Stimulated activated CD8-positive, alpha-beta memory T cell treated with anti-CD3 and anti-CD28 coated beads, Interleukin-2, amount 100 ng/mL, for 1 hour (primary cell): ENCODE measurements at places on chromosomes 16 and 17.

GRCh38 chr16:86608301-86608747, 30.0 kb downstream of the FOXL1 start:
- no peak for DNase-seq

GRCh38 chr17:5473906-5474305, 5.1 kb upstream of the DHX33 start:
- DNase-seq: no peak

DNA sequence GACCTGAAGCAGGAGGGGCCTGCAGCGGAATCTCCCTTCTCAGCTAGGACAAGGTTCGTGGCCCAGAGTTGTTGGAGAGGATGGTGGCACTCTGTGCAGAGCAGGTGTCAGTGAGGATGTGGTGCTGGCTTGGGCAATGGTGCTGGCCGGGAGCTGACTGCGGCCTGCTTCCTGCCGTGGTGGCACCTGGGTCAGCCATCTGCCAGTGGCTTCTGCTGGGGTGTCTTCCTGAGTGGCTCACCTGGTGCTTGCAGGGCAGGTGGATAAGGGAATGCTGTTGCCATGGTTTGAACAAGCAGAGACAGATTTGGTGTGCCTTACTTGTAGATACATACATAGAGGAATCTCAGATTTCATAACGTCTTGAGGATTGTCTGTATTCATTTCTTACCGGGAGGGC, 69.6 kb downstream of the SEC14L1 start:
- DNase-seq: no peak

DNA sequence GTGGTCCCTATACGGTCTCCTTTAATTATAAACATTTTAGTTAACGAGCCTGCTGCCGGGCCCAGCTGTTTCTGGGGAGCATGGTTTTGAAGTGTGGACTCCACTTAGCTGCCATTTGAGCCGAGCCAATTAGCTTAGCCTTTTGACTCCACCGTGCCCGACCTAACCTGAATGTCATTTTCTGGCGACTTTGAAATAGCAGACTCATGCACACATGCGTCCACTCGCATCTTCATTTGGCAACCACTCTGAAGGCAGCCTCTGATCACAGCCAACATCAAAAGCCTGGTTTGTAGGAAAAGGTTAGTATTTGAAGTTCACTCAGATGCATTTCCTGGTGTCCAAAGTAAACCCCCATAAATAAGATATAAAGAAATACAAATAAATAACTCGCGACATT, 16.8 kb downstream of the AXIN2 start:
- no peak for DNase-seq

DNA sequence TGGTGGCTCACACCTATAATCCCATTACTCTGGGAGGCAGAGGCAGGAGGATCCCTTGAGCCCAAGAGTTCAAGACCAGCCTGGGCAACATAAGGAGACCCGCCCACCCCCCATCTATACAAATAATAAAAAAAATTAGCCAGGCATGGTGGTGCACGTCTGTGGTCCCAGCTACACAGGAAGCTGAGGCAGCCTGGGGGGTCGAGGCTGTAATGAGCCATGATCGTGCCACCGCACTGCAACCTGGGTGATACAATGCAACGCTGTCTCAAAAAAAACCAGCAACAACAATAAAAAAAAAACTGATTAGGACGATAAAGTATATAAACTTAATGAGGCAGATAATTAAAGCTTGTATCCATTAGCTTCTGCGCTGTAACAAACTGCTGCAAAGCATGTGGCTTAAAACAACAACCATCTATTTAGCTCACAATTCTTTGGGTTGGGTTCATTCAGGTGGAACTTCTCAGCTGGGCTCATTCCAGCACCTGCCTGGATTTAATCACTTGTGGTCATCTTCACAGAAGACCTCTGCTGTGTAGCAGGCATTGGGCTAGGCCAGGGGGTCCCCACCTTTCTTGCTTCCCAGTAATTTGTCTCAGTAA, 45.8 kb downstream of the LCMT1 start:
- DNase-seq: no peak

- no peak for DNase-seq
These were observed 39.7 kb upstream of the ALDH3A1 start for GRCh38 chr17:19787733-19788357.

DNA sequence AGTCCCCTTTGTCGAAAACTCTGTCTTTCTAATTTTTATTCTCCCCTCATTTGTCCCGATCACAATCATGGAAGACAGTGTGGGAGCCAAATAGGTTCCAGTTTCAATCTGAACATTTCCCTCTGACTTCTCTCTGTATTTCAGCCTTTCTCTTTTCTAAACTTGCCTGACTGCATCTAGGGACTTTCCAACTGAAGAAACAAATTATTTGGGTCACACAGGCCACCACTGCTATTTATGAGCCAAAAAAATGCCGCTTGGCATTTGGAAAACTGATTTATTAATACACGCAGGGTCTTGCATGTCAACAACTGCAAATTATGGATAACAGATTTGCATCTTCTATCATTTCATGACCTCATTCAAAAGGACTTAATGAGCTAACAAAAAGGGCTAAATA, 55.2 kb upstream of the ELAC2 start:
- DNase-seq: no peak

GRCh38 chr16:31456988-31457360, 2.3 kb upstream of the ARMC5 start:
- DNase-seq: no peak

- DNase-seq: no peak
These were observed 5.5 kb upstream of the ACSF2 start for GRCh38 chr17:50420419-50421112.

DNA sequence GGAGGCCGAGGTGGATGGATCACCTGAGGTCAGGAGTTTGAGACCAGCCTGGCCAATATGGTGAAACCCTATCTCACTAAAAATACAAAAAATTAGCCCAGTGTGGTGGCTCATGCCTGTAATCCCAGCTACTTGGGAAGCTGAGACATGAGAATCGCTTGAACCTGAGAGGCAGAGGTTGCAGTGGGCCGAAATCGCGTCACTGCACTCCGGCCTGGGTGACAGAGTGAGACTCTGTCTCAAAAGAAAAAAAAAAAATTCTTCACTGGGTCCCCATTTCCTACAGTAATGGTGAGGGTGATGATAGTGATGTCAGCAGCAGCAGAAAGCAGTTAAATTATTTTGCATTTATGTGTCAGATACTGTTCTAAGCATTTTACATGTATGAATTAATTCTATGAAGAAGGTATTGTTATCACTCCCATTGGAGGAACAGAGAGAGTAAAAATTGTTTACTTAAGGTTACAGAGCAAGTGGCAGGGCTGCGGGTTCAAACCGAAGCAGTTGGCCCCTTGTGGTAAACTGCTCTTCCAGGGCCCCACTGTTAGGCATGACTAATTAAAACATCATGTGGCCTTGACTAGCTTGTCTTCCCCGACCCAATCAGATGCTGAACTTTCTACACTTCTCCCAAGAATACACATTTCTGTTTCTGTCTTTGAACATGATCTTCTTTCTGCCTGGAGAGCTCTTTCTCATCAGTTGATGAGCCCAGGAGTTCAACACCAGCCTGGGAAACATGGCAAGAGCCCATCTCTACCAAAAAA, 45.8 kb downstream of the STAT3 start:
- DNase-seq: no peak

GRCh38 chr16:86630471-86630870, 52.1 kb downstream of the FOXL1 start:
- DNase-seq: no peak

DNA sequence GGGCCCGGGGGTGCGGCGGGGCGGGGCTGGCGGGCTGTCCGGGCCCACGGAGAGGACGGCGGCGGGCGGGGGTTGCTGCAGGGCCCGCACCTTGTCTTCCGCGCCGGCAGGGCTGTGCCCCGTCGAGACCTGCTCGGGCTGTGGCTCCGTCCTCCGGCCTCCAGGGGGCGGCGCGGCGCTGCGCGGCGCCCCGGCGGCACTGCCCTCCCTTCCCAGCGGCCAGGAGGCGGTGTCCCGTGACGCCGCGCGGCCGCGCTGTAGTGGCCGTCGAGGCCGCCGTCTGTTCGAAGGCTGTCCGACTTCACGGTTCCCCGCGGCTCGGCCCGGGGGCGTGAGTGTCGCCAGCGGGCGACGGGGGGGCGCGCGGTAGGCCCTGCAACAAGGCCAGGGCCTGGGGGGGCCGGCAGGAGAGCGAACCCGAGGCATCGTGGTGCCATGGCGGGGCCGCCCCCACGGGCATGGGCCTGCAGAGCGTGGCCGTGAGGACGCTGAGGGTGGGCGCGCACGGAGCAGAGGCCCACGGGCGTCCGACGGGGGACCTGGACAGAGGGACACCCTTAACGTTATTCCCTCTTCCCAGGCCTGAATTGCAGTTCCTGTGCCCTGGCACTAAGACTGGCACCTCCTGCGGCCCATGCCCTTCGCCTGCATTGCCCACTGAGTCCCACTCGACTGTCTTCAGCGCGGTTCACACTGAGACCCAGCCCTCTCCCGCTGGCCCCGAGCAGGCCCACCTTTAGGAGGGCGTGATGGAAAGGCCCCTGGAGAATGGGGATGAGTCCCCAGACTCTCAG, at the start of gene PLEKHG4:
TSS of gene PLEKHG4 (plus strand) at position 237 of the 794 bp plus-strand sequence. CDS start at position 750, 513 bp downstream.
- peak; percentile 63 for DNase-seq

DNA sequence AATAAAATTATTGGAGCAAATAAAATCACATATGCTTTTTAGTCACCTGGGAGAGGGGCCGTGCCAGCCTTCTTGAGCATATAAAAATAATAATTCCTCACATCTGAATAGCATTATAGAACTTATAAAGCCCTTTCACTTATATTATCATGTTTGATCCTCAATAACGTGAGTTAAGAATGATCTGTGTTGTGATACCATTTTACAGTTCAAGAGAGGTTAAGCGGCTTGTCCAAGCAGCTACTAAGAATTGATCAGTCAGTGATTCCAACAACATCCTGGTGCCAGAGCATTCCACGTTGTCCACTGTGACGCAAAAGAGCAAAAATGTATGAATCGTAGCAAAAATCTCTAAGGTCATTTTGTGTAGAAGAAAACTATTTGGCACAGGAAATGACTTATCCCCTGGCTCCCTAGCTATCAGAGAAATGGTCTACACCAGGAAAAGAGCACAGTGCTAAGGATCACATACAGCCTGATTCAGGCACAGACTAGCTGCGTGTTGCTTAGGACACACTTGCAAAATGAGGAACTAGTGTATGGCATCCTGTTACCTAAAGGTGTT, 33.0 kb downstream of the ANKFN1 start:
- DNase-seq: no peak

- peak; percentile 87 for DNase-seq
These were observed 5.2 kb downstream of the AXIN2 start for GRCh38 chr17:65556014-65556909.

GRCh38 chr16:1791256-1791942, 2.1 kb downstream of the IGFALS start:
- no peak for DNase-seq

GRCh38 chr17:79977161-79977631, 58.5 kb downstream of the TBC1D16 start:
- no peak for DNase-seq

DNA sequence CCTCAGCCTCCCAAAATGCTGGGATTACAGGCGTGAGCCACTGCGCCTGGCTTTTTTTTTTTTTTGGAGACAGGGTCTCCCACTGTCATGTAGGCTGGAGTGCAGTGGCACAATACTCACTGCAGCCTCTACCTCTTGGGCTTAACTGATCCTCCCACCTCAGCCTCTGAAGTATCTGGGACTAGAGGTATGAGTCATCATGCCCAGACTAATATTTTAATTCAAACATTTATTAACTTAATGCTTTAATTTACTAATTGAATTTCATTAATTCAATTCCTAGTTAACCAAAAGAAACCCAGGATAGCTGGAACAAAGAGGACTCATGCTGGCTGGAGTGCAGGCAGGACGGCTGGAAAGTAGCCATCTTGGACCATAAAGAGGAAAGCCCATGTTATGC, 14.0 kb upstream of the KPNB1 start:
- DNase-seq: no peak

- no peak for DNase-seq
These were observed 8.9 kb downstream of the RHBDF2 start for GRCh38 chr17:76492123-76492988.

GRCh38 chr17:7824021-7824924, 9.7 kb upstream of the KDM6B start:
- no peak for DNase-seq

- DNase-seq: no peak
These were observed 1.9 kb downstream of the CDH11 start for GRCh38 chr16:65119901-65120401.

DNA sequence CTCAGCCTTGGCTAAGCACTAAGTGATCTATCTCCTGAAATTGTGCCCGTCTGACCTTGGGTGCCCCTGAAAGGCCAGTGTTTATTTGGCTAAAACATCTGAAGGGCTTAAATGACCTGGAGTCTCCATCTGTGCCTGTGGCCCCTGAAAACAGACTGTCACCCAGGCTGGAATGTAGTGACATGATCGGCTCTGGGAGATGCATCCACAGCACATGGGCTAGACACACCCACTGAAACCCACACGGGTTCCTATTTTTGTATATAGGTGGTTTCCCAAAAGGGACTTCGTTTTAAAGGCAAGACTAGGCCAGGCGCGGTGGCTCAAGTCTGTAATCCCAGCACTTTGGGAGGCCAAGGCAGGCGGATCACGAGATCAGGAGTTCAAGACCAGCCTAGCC, 13.5 kb downstream of the CEP295NL start:
- no peak for DNase-seq

DNA sequence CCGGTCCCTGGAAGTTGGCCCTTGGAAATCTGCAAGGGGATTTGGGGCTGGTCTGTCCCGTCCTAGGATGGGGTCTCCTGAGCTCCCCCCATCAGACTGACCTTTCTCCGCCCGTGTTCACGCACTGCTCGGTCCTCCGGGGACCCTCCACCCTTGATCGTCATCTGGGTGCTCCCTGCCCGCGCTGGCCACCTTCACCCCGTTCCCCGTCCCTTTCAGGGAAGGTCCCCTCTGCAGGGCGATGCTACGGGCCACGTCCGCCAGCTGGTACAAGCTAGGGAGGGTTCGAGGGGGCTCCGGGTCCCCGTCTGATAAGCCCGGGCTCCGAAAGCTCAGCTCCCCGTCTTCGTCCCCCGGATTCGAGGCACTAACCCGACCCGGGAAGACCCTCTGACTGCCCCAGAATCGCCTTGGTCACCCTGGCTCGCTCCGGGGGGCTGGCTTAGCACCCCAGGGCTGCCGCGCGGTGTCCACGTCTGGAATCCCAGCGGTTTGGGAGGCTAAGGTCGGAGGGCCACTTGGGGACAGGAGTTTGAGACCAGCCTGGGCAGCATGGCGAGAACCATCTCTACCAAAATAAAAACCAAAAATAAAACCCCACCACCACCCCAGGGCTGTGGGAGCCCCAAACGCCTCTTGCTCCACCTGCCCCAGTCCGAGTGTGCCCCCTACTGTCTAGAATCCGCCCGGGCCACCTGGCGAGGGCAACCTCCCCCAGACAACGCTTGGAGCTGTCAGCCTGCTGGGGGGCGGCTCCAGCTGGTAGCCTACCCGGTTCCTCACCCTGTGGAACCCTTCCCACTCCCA, 1.1 kb upstream of the SLC43A2 start:
- peak; percentile 44 for DNase-seq

GRCh38 chr16:88274847-88275246, 107.9 kb upstream of the ZNF469 start:
- no peak for DNase-seq
